ENCODE measurements at places on chromosomes 7 and 10.

GRCh38 chr10:77231884-77232610 lies 405.6 kb downstream of the KCNMA1 start:
- DNase-seq: no peak

DNA sequence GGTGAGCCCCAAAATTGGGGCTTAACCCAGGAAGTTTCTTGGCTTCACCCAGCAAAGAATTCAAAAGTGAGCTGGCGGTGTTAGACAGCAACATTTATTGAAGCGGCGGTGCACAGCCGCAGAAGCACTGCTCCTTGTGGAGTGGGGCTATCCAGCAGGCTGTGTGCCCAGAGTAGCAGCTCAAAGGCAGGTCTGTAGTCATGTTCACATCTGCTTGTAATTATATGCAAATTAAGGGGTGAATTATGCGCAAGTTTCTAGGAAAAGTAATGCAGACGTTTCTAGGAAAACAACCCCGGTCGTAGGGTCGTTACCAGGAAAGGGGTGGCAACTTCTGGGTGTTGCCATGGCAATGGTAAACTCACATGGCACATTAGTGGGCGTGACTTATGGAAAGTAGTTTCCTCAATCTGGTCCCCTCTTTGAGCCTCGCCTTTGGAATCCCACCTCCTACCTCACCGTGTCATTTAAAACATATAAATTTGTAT lies 13.7 kb upstream of the KBTBD2 start:
- peak; percentile 77 for DNase-seq

DNA sequence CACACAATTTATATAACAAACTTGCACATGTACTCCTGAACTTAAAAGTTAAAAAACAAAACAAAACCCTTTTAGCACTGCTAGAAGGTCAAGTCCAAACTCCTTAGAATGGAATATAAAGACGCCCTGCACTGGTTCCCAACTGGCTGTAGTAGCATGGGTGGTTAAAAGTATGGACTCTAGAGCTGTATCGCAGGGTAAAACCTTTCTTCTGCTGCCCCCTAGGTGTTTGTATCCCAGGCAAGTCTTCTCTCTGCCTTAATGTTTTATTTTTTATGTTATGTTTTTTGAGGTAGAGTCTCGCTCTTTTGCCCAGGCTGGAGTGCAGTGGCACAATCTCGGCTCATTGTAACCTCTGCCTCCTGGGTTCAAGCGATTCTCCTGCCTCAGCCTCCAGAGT lies 35.2 kb downstream of the LSMEM1 start:
- no peak for DNase-seq

- no peak for DNase-seq
These were observed 121.4 kb downstream of the MAGI2 start for GRCh38 chr7:79332091-79332490.

DNA sequence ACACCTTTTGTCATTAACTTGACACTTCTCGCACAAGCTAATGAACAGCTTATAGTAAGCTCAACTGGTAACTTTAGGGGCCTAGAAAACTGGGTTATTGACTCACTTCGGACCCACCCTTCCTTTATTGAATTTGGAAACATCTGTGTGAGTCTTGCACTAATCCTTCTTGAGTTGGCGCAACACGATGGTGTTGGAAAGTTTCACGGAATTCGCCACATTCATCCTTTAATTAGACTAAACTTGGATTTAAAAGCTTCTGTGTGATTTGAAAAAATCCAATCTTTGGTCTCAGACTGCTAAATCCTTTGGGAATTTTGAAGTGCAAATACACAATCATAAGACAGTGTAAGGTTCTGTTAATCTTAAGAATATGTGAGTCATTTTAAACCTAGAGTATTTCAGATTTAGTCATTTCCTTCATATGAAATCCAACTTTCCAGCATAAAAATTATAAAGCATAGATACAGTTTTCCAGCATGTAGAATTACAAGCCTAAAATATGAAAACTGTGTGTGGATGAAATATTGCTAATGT lies 15.1 kb downstream of the FZD8 start:
- DNase-seq: no peak

GRCh38 chr10:121069061-121069850 lies 218.1 kb downstream of the WDR11 start:
- DNase-seq: no peak

DNA sequence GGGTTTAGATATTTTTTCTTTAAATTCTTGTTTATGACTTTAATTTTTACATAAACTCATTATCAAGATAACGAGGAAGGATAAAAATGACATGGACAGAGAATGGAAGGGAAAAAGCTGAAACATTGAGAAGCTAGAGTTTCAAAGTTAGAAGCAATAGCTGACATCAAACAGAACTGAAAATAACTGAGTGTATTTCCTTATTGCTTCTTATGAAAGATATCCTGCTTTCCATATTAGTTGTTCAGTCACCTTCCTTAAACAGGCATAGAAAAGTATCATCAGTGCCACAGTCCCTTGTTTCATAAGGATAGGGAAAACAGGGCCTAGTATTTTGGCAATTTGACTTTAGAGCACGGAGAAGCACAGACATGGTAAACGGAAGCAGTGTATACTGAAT lies 460.5 kb upstream of the GHITM start:
- no peak for DNase-seq

- no peak for DNase-seq
These were observed 46.9 kb downstream of the FAM13C start for GRCh38 chr10:59315465-59315864.

DNA sequence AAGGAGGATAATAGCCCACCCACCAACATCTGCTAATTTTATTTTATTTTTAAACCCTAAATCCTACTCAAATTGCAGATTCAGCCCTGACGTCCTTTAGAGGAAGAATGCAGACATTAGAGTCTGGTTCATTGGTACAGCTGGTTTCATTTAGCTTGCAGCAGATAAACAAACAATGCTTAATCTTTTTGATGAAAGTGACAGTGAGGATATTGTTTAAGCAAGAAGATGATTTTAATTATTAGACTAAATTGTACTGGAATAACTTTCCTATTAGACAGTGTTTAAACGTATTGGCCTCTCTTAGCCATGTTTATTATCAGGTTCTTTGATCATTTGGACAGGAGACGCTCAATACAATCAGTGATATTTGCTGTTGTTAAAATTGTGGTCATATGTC lies 164.8 kb downstream of the CDK14 start:
- no peak for DNase-seq

DNA sequence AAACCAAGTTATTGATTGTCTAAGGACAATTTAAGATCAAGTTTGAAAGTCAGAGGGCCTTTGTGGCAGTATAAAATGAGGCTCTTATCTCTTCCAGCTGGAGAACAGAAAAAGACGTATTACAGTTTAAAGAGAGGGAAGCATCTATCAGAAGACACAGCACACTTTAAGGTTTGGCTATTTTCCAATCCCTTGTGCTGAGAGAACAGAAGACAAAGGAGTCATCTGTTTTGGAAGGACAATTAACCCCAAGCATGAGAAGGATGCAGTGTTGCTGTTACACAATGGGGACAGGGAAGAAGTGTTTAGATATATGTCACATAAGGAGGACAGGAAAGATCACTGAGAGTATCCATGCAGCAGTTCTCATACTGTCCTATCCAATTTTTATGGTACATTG lies 1224.2 kb upstream of the SORCS1 start:
- DNase-seq: no peak

GRCh38 chr7:103573479-103574058 lies 127.6 kb upstream of the SLC26A5 start:
- no peak for DNase-seq

DNA sequence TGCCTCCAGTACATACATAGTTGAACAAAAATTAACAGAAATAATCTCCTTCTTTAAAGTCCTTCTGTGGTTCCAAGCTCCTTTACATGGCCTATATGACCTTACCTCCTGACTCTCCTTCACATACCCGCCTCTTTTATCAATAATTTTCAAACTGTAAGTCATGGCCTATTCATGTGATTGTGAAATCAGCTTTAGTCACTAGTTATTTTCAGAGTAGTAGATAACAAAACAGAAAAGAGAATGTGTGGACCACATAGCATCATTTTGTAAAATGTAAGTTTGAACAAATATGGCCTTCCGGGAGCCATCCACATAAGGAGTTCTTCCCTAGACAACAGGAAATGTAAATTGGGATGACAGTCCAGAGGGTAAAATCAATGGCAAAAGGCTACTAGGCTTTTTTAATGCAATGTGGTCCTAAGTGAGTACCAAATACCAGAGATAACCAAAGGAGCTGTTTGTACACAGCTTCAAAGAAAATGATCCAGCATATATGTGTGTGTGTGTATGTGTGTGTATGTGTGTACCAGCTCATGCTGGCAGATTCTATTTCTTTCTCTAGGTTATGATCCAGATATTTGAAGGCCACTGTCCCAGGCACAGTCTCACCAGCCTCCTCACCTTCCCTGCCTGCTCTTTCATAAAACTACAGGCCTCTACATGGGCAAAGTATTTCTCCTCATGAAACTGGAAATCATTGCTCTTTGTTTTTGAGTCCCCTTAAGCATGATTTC lies 12.3 kb upstream of the FAM133B start:
- DNase-seq: no peak

DNA sequence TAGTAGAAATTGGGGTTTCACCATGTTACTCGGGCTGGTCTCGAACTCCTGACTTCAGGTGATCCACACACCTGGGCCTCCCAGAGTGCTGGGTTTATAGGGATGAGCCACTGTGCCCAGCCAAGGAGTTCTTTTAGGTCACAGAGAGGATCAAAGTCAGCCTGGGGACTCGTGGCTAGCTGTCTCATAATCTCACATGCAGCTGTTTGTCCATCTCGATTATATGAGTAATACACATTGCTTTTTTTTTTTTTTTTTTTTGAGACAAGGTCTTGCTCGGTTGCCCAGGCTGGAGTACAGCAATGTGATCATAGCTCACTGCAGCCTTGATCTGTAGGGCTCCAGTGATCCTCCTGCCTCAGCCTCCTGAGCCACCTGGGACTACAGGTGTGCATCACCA lies 2.2 kb downstream of the IFT22 start:
- no peak for DNase-seq

- no peak for DNase-seq
These were observed 845.0 kb downstream of the CNTNAP2 start for GRCh38 chr7:146961617-146962016.

GRCh38 chr7:88398459-88398858 lies 91.8 kb upstream of the STEAP4 start:
- DNase-seq: no peak

DNA sequence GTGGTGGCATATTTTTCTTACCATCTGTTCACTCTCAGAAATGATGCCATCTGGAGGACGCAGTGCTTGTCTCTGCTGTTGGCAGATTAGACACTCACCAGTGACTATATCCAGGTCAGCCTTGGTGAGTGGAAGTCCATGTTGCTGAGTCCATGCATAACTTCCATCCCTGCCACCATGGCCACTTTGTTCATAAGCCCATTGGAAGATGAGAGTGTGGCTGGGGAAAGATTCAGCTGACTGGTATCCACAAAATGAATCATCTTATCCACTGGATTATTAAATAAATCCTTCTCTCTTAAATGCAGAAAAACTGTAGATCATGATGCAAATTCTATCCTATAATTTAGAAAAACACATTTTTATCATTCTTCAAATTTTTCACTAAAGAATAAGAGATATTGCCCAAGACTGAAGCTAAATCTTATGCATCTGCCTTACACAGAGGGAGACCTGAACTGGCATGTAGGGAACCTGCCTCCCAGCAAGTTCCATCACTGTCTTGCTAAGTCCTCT lies 726.9 kb downstream of the TNS3 start:
- no peak for DNase-seq

GRCh38 chr7:151157645-151158329 lies 9.7 kb downstream of the GBX1 start:
- DNase-seq: no peak

DNA sequence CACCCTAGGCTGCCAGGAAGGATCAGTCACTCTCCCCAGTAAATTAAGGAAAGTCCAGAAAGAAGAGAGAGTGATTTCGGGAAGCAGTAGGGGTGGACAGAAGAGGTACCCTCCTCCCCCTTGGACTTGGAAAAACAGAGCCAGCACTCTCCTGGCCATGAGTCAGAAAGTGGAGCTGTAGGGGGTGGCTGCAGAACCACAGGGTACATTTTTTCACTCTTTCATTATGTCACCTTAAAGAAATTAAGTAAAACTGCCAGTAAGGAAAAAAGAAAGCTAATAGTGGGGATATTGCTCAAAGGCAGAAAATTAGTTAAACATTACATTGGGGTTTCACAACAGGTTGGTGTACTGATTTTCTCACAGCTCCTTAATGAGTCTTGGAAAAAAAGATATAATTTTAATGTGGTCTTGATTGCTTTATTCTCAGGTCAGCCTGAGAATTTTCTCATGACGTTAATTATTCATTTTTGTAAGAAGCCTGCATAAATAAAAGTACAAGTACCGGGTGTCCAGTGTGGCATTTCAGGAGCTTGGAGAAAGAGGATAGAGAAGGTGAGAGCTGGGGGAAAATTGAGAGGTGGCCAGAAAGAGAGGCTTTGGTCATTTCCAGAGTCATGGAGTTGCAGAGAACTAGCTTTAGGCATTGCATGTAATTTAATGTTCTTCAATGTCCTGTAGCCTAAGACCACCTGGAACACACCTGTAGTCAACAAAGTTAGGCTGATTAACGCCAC lies 23.2 kb upstream of the AOAH start:
- no peak for DNase-seq

DNA sequence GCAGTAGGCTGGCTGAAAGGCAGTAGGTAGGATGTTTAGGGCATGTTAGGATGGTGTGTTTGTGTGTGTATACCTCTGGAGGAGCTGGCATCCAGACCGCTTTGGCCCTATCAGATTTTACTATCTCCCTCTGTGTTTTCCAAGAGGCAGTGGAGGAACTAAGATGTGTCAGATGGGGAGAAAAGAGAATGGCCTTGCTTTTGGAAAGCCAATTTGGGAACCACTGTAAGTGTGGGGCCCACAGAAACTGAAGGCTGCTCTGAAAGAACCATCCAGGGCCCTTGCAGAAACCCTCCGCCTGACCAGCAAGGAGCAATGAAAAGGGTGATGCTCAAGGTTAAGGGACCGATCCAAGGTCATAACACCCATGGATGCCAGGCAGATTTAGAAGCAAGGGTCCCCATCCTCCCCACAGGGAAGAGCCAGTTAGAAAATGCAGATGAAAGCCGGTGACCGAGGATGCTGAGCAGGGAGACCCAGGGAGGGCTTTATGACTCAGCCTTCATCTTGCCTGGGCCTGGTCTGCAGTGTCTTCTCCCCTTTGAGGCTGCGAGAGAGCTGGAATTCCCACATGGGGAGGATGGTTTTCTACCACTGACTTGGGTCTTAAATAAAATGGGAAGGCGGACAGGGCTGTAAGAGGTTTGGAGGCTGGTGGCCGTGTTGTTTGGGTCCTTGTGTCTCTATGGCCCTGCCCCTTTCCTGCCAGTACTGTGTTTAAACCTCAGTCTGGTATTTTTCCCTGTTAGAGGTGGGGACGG lies 275.8 kb downstream of the LRMDA start:
- no peak for DNase-seq

DNA sequence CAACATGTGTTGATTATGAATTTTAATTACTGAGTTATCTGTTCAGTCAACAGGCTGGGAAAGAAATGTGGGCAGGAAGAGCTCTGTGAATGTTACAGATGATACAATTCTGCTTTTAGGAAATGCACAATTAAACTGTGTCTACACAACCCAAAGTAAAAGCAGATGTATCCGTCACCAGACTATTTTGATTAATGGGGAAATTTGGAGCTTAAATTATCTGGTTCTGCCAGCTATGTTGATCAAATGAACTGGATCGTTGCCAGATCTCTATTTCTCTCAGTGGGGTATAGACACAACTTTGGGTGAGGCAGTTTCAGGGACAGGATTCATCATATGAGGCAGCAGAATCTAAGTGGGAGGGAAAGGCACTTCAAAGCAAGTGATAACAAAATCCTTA lies 136.5 kb downstream of the NEUROD6 start:
- no peak for DNase-seq

Measured in stimulated activated CD8-positive, alpha-beta memory T cell treated with anti-CD3 and anti-CD28 coated beads, Interleukin-15, amount 100 ng/mL, for 4 hours (primary cell).